Type B pancreatic cell (in vitro differentiated cells): ENCODE measurements at places on chromosomes 16 and 17.

GRCh38 chr17:33978889-33979288, 276.2 kb upstream of the CCL2 start:
- no peak for DNase-seq

DNA sequence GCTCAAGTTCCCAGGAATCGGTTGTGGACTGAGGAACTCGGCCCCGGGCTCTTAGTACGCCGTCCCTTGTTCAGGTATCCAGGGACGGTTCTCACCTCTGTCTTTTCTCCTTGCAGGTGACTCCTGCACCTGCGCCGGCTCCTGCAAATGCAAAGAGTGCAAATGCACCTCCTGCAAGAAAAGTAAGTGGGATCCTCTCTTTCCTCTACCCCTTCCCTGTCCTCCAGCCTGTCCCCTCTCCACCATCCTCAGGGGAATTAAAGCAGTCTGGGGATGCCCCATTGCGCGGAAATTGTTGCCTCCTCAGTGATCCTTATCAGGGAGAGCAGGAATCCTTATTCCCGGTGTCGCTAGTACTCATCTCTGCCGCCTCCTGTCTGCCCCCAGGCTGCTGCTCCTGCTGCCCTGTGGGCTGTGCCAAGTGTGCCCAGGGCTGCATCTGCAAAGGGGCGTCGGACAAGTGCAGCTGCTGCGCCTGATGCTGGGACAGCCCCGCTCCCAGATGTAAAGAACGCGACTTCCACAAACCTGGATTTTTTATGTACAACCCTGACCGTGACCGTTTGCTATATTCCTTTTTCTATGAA, 585 bp downstream of the MT2A start:
- DNase-seq, result no peak

DNA sequence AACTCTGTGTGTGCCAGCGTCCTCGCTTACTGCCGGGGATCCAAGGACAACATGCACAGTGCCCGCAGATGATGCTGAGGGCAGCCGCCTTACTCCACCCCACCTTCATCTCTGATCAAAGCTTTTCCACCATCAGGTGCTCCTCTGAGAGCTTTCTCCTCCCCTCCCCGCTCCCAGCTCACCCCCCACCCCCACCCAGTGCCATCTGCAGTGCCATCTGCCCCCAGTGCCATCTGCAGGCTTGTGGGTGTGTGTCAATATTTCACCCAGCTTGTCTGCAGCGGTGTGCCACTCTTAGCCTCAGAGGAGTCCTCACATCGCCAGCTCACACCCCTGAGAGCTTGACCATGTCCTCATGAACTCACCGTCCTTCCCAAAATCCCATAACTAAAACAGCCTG, 98.2 kb upstream of the NOL11 start:
- DNase-seq, result no peak

GRCh38 chr17:59366773-59367656, 35.6 kb downstream of the YPEL2 start:
- no peak for DNase-seq
